Vagina (tissue), 2 donors: ENCODE measurements at places on chromosomes 5 and 9.
A peak's percentile ranks its signal among the peaks of the same experiment; 100 is the strongest.

- H3K27me3 ChIP-seq: no peaks in the 10 kb centered on the region
- H3K36me3 ChIP-seq: no peaks in the 10 kb centered on the region
- H3K4me3 ChIP-seq: no peak overlapping the region
- H3K27ac ChIP-seq: no peak overlapping the region
- peaks cover 7% of the 10 kb centered on the region for H3K4me1 ChIP-seq
Observed at GRCh38 chr5:34535944-34536623, 120.0 kb upstream of the RAI14 start.

GRCh38 chr9:12689233-12689632 lies 4.0 kb upstream of the TYRP1 start:
- no peaks in the 10 kb centered on the region for H3K27me3 ChIP-seq
- no peak overlapping the region for H3K27ac ChIP-seq
- no peak for DNase-seq
- no peaks in the 10 kb centered on the region for H3K36me3 ChIP-seq
- H3K4me3 ChIP-seq: no peak overlapping the region

DNA sequence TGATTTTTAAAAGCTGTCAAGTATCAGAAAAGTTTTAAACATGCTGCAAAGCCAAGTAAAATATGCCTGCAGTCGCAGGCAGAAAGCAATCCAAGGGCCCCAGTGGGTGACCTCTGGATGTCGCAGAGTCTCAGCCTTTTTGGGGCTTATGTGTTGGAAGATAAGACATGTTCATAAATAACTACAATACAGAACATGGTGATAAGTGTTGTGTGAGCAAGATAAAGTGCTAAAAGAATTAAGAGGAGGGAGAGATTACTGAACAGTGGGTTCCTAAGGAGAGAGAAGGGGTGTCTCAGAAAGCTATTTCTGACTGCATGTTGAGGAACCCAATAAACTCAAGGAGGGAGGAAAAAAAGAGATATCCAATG lies 78.9 kb upstream of the ADRB2 start:
- DNase-seq: no peak
- no peaks in the 10 kb centered on the region for H3K36me3 ChIP-seq
- no peaks in the 10 kb centered on the region for H3K27me3 ChIP-seq
- H3K27ac ChIP-seq: no peak overlapping the region

DNA sequence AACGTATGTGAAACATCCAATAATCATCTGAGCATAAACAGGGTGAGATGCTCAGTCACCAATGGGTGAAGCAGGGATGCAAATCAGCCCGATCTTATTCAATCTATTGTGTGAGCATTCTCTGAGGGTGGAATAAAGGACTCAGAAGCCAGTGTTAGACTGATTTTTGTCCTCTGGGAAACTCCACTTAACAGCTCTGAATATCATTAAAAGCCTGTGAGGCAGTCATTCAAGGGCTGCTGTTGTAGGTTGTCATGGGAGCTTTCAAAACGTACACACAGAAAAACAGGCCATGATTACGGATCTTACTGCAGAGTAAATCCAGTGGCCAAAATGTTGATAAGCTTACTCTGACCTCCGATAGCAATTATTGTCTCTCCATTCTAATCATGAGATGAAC lies 266.5 kb upstream of the EFNA5 start:
- DNase-seq: no peak
- H3K4me1 ChIP-seq: no peaks in the 10 kb centered on the region
- H3K27ac ChIP-seq: no peak overlapping the region
- H3K27me3 ChIP-seq: no peaks in the 10 kb centered on the region
- no peak overlapping the region for H3K4me3 ChIP-seq
- no peaks in the 10 kb centered on the region for H3K36me3 ChIP-seq

GRCh38 chr9:15438891-15439290 lies 16.2 kb downstream of the SNAPC3 start:
- H3K36me3 ChIP-seq: peaks cover 27% of the 10 kb centered on the region
- H3K27me3 ChIP-seq: no peaks in the 10 kb centered on the region
- no peak overlapping the region for H3K4me3 ChIP-seq
- DNase-seq: no peak
- no peak overlapping the region for H3K27ac ChIP-seq

DNA sequence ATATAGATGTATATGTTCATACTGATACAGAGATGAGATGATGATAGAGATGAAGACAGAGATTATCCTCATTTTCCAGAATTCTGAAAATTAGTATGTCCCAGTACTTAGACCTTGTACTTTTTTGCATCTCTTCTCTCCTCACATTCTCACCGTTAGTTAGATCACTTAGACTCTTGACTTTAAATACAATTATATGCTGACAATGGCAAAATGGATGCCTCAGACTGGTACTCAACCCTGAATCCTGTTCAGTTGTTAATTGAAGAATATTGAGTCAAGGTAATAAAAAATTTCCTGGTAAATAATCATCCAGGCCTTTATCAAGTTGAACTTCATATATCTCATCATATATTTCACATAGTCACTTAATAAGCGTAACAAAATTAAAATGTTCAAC lies 505.4 kb downstream of the EFNA5 start:
- H3K27ac ChIP-seq: no peak overlapping the region
- no peak overlapping the region for H3K4me3 ChIP-seq
- no peaks in the 10 kb centered on the region for H3K27me3 ChIP-seq

DNA sequence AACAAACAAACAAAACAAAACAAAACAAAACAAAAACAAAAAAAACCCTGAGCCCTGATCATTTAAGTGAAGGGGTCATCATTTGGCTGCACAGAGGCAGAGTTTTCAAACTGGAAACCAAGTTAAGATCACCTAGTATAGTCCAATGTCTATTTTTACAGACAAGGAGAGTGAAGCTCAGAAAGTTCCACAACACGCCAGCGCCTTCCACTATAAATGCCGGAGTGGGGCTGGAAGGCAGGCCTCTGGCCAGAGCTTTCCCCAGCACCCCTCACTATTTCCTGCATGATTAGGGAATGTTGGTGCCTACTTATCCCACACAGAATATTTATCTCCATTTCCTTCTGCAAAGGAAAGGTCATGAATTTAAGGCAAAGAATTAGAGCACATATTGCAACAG lies 319.7 kb upstream of the WWC1 start:
- H3K4me1 ChIP-seq: peaks cover 6% of the 10 kb centered on the region
- H3K36me3 ChIP-seq: no peaks in the 10 kb centered on the region
- no peaks in the 10 kb centered on the region for H3K27me3 ChIP-seq
- DNase-seq: no peak
- H3K27ac ChIP-seq: no peak overlapping the region

DNA sequence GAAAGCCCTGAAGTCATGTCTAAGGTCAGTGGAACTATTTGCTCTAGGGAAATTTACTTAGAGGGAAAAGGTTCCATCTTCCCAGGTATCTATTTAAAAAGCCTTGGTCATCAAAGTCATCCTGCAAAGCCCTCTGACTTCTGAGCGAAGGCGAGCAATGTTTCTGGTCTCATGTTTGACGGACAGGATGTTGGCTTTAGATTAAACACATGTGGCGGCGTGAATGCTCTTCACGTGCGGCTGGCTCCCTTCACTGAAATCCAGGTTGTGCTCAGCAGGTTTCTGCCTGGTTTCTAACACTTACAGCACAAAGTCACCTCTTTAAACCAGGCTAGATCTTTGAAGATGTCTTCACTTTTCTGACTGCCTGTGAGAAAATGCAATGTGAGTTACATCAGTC lies 5.7 kb upstream of the ZBTB34 start:
- no peak overlapping the region for H3K27ac ChIP-seq
- H3K27me3 ChIP-seq: no peaks in the 10 kb centered on the region
- DNase-seq: peak; percentile 82
- H3K36me3 ChIP-seq: no peaks in the 10 kb centered on the region

DNA sequence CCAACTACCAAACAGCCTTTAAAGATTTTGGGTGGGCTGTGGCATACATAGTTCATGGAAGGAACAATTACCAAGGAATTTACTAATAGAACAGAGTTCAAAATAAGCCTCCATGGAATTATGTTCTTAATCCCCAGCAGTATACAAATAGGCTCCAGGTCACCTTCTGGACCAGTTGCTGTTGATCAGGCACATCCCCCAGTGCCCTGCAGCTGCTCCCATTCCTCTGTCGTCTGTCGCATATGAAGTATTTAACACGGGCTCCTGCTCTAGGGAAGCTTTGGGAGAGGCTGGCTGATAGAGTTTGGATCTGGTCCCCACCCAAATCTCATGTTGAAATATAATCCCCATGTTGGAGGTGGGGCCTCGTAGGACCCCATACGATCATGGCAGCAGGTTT lies 17.8 kb downstream of the SHC3 start:
- peaks cover 6% of the 10 kb centered on the region for H3K4me1 ChIP-seq
- H3K27me3 ChIP-seq: no peaks in the 10 kb centered on the region
- H3K36me3 ChIP-seq: no peaks in the 10 kb centered on the region
- no peak overlapping the region for H3K27ac ChIP-seq
- no peak overlapping the region for H3K4me3 ChIP-seq
- DNase-seq: no peak

GRCh38 chr9:35673132-35674024 lies at the start of gene CA9:
CA9 (plus strand) TSS chr9:35673928; CDS start chr9:35673960, 32 bp downstream.
- peaks cover 20% of the 10 kb centered on the region for H3K4me1 ChIP-seq
- H3K27me3 ChIP-seq: no peaks in the 10 kb centered on the region
- no peak within 1 kb of the TSS for H3K4me3 ChIP-seq
- H3K36me3 ChIP-seq: no peaks in the 10 kb centered on the region

DNA sequence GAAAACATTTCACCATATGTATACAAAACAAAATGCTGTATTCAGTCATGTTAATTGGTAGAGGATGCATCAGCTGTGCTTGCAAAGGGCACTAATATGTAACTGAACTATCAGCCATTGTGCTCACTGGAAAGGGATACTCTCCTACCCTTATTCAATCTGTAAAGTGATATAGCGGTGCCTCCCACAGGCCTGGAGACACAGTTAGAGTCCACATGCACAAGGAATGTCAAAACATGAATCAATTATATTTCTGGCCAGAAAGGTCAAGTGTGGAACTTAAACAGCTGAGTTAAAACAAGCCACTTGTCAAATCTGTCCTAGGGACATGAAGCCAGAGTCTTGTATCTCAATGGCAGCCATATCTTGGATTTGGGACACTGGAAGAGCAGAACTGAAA lies 71.2 kb upstream of the IZUMO3 start:
- H3K36me3 ChIP-seq: no peaks in the 10 kb centered on the region
- H3K27ac ChIP-seq: no peak overlapping the region
- DNase-seq: no peak
- no peaks in the 10 kb centered on the region for H3K4me1 ChIP-seq
- no peak overlapping the region for H3K4me3 ChIP-seq

GRCh38 chr5:137731176-137731575 lies 4.7 kb downstream of the KLHL3 start:
- H3K4me1 ChIP-seq: peaks cover 33% of the 10 kb centered on the region
- no peak for DNase-seq
- H3K36me3 ChIP-seq: no peaks in the 10 kb centered on the region
- no peak overlapping the region for H3K4me3 ChIP-seq
- no peak overlapping the region for H3K27ac ChIP-seq
- no peaks in the 10 kb centered on the region for H3K27me3 ChIP-seq

- no peaks in the 10 kb centered on the region for H3K36me3 ChIP-seq
- H3K4me3 ChIP-seq: no peak overlapping the region
- no peak for DNase-seq
- H3K4me1 ChIP-seq: peaks cover 7% of the 10 kb centered on the region
Observed at GRCh38 chr9:37243588-37244345, 123.4 kb downstream of the ZCCHC7 start.

DNA sequence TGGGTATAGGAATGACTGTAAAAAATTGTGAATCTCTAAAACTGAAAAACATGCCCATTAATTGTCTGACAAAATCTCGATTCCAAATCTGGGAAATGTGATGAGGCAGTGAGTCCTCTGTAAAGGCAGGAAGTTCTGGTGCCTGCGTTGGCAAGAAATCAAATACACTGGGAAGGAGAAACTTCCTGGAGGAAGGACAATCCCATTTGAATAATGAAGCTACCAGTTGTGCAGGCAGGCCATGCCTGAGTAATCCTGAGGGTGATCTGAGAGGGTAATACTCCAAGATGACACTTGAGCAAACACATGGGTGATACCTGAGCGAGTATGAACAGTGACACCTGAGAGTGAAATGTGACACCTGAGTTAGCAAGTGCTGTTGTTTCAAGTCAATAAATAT lies 49.7 kb downstream of the KIF24 start:
- no peak overlapping the region for H3K27ac ChIP-seq
- H3K4me3 ChIP-seq: no peak overlapping the region
- no peak for DNase-seq
- H3K27me3 ChIP-seq: no peaks in the 10 kb centered on the region
- no peaks in the 10 kb centered on the region for H3K36me3 ChIP-seq
- no peaks in the 10 kb centered on the region for H3K4me1 ChIP-seq

DNA sequence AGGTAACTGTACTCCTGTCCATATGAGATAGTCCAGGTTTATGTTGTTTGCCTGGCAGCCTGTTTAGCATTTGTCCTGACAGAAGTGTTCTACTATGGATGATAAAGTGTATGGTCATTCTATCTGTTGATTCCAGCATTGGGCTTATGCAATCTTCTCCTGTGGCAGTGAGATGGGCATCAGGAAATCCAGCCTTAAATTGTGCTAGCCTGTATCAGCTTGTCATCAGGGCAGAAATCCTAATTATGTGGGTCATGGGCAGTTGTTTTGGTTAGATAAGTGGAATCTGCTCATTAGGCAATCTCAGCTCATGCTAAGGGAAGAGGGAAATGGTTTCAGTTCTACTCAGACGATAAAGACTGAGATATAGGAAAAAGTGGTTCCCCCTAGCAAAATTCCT lies 247.4 kb upstream of the CHD1 start:
- H3K4me1 ChIP-seq: no peaks in the 10 kb centered on the region
- H3K36me3 ChIP-seq: no peaks in the 10 kb centered on the region
- no peak for DNase-seq
- H3K27me3 ChIP-seq: no peaks in the 10 kb centered on the region
- no peak overlapping the region for H3K4me3 ChIP-seq
